NCI-H2081 treated with DMSO at 0.1 percent for 48 hours (cell line): ENCODE measurements at places on chromosomes 12 and 14.

GRCh38 chr12:75623631-75624154 lies 112.3 kb upstream of the KRR1 start:
- DNase-seq: no peak

- no peak for DNase-seq
Measured at GRCh38 chr14:90892970-90893369, 76.7 kb upstream of the TTC7B start.

GRCh38 chr12:131902332-131903241 lies 8.2 kb downstream of the ULK1 start:
- DNase-seq: no peak

DNA sequence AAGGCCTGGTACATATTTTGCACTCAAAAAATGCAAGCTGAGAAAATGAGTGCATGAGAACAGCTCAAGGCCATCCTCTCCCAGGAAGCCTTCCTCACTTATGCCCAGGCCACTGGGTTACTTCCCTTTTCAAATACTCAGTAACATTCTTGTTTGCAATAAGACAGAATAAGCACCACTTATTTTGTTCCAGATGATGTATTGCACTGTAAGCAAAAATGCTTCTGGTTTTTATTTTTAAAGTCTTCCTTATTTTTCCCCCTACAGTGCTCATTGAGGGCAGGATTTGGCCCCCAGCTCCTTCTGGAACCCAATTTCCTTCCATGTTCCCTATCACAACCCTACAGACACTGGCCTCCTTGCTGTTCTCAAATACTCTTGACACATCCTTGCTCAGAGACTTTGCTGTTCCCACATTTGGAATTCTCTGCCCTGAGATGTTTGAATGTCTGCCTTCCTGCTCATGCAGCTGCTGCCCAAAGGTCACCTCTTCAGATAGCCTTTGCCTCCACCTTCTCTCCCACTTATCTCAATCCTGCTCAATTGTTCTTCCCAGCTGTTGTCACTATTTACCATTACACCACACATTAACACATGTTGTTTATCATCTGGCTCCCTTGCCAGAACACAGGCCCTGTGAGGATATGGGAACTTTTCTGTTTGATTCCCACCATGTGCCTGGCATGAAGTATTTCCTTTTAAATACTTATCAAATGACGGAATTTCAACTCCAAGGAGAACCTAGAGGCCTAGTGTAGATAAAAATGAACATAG lies 49.9 kb downstream of the IFNG start:
- DNase-seq: no peak

- DNase-seq: no peak
Measured at GRCh38 chr14:87712396-87713090, 280.4 kb downstream of the GALC start.

DNA sequence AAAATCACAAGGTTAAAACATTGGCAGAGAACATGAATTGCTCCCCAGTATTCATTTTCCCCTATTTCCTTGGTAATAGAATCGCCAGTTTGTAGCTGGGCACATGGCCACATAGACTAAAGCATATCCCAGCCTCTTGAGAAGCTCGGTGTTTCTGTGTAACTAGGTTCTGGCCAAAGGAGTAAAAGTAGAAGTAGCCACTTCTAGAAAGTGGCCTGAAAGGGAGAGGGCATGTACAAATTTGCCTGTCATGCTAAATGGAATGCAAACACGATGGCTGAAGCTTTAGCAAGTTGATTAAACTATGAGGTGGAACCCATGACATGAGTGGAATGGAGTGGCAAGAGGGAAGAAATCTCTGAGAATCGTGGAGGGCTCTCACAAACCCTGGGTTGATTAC lies 173.7 kb upstream of the EGLN3 start:
- DNase-seq: no peak

- DNase-seq: no peak
Measured at GRCh38 chr14:50725761-50726160, 57.7 kb upstream of the SAV1 start.

- no peak for DNase-seq
Measured at GRCh38 chr14:31387091-31387490, 33.3 kb downstream of the HEATR5A start.

- DNase-seq: no peak
Measured at GRCh38 chr12:111964935-111965334, 48.0 kb downstream of the TMEM116 start.

- no peak for DNase-seq
Measured at GRCh38 chr12:120367924-120368788, 808 bp downstream of the MSI1 start.

GRCh38 chr12:124465473-124465872 lies 101.9 kb downstream of the NCOR2 start:
- no peak for DNase-seq

DNA sequence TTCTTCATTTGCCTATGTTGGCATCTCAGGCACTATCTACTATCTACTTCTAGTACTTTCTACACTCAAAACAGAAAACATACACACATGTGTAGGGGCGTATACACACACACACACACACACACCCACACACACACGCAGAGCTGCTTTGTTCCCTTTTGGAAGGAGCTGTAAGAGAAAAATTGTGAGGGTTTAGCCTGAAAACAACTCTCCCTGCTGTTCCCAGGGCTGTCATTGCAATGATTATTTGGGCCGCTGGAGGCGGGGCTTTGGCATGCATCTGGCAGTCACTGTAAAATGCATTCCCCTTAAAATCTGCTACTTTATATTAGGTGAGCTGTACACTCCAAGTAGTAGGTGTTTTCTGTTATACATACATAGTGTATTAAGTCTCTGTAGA lies 29.1 kb upstream of the SLC38A2 start:
- no peak for DNase-seq

DNA sequence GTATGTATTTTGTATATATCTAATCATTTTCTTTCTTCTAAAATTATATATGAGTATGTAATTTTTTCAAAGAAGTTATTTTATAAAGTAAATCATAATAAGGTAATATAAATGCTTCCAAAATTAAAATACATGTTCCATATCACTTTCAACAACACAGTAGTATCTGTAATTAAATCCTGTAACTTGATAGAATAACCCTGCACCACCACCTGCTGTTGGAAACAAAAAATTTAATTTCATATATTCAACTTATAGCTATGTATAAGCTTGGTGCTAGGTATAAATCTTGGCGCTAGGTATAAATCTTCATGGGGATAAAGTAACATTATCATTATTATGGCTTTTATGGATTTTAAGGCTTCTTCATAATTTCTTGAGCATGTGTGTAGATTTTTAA lies 149.7 kb upstream of the DCN start:
- no peak for DNase-seq

DNA sequence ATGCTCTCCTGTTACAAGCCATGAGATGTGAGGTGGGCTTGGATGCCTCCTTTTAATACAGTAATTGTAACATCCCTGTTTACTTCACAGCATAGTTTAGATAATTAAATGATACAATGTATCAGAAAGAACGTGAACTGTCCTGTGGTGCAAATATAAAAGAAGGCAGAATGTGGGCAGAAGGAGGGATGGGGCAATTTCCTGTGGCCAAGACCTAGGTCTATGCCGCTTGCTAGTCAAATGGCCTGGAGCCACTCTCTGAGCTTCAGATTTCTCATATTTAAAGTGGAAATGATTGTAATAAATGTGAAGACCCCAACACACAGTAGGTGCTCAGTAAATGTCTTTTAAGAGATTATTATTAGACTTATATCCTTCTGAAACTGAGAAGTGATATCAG lies 24.0 kb upstream of the EVL start:
- DNase-seq: no peak

GRCh38 chr14:54085232-54085761 lies 128.7 kb upstream of the BMP4 start:
- DNase-seq: no peak

GRCh38 chr12:122382919-122383350 lies 39.5 kb downstream of the CLIP1 start:
- DNase-seq: no peak

DNA sequence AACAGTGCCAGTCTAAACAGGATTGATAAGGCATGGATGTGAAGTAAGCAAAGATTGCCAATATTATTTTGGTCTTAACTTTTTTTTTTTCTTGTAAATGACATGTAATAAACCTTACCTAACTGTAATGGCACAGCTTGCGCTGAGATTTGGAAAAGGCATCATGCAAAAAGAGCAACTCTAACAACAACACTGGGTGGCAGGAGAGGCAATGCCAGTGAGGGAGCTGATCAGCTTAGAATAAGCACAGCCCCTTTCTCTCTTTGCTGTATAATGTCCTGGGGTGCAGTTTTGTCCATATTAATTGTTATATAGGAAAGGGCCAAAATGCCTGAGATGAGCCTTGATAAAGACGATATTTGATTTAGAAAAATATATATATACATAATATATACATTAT lies 1589.7 kb upstream of the FLRT2 start:
- no peak for DNase-seq

GRCh38 chr14:102352213-102352612 lies 10.5 kb downstream of the CINP start:
- no peak for DNase-seq

DNA sequence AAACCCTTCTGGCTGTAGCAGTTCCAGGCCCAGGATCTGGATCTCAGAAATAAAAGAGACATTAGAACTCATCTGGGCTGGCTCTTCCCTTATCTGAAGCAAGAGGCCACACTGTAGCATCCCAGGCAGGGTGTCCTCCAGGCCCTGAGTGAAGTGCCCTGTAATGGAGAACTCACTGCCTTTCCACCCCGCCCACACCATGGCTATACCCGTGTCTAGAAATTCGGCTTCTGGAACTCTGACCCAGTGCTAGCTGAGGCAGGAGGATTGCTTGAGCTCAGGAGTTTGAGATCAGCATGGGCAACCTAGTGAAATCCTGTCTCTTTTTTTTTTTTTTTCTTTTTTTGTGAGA lies 23.5 kb upstream of the PLEKHG3 start:
- no peak for DNase-seq

DNA sequence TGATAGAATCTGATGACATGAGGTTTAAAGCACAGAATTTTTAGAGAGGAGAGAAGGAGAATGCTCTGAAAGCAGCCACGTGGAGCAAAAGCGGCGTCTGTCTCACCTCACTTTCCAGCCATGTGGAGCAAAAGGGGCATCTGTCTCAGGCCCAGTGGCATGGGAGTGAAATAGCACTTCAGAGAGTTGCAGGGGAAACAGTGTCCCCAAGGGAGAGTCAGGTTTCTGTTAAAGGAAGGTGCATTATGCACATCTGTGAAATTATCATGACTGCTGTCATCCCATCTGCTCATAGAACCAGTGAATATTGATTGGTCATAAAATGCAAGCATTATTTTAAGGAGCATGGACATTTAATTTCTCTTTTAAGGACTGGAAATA lies 124.0 kb downstream of the BICD1 start:
- no peak for DNase-seq

- DNase-seq: no peak
Measured at GRCh38 chr12:89439941-89440340, 84.7 kb downstream of the GALNT4 start.

DNA sequence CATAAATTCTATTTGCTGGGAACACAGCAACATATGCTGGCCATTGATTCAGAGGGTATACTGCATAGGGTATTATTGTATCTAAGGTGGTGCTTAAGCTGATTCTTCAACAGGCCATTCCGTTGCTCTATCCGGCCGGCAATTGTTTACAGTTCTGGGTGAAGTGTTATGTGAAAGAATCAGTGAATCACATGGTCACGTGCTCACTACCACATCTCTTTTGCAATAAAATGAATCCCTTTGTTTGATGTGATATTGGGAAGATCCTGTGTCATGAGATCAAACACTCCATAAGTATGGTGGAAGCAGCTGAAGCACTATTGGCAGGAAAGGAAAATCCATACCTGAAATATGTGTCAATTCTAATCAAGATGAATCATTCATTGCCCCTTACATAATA lies 7.6 kb upstream of the USP15 start:
- DNase-seq: no peak

DNA sequence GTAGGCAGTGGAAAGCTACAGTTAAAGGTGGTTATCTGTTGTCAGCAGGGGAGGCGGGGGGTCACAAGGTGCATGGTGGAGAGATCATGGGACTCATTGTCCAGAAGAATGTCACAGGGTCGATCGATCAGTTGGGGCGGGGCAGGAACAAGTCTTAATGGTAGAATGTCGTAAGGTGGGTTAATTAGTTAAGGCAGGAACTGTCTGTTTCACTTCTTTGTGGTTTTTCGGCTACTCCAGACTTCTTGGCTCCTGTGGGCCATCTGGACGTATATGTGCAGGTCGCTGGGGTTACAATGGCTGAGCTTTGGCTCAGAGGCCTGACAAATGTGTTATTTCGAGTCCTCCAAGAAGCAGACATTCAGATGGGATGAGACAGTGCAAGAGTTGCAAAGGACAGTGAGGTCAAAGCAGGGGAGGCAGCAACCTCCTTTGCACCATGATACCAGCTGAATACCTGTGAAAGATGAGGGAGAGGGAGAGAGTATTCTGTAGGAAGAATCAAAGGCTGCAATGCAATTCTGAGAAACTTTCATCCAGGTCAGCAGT lies 246.9 kb upstream of the TMEM132C start:
- no peak for DNase-seq

- DNase-seq: no peak
Measured at GRCh38 chr14:105877645-105878044, 351.3 kb downstream of the TMEM121 start.

GRCh38 chr12:86787419-86787818 lies 531.2 kb upstream of the MGAT4C start:
- DNase-seq: no peak

GRCh38 chr12:75507086-75507485 lies 4.3 kb downstream of the KRR1 start:
- DNase-seq: no peak

DNA sequence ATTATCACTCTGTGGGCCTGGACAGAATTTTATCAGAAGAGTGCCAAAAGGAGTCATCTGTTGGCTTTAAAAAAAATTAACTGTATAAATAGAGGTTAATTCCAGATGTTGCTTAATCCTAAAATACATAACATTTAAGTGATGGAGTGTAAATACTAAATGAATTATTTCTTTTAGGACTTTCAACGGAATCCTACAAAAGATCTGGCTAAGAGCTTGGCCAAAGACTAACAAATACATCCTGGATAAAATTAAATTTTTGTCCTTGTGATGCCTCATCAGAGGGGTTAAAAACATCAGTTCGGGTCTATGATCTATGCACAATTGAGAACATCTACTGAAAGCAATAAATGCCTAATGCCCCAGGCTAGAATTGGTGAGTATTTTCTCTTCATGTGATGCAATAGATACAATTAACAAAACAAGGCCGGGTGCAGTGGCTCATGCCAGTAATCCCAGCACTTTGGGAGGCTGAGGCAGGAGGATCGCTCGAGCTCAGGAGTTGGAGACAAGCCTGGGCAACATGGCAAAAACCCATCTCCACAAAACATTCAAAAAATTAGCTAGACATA lies 49.8 kb upstream of the RAP1B start:
- DNase-seq: no peak

GRCh38 chr14:71621980-71622605 lies 310.1 kb upstream of the RGS6 start:
- no peak for DNase-seq
